Small intestine (tissue), 16 donors: ENCODE measurements at places on chromosomes 5 and 9.

DNA sequence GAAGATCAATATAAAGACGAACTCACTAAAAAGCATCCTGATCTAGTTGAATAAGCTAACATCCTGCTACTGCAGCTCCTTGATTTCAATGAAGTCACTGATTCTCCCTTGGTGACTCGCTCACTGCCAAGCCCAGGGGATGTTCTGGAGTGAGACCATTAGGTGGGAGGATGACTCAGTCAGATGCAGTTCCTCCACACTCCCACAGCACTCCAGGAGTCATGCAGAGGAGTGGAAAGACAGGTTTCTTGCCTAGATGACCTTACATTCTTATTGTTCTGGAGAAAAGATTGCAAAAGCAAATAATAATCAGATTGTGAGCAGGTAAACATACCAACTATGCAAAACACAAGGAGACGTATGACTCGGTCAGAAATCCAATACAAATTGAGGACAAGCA lies 15.3 kb downstream of the GCNT4 start:
- DNase-seq, result peak; percentile 57

- DNase-seq, result peak; percentile 69
These were observed 82.3 kb upstream of the AGXT2 start for GRCh38 chr5:35129921-35130485.

DNA sequence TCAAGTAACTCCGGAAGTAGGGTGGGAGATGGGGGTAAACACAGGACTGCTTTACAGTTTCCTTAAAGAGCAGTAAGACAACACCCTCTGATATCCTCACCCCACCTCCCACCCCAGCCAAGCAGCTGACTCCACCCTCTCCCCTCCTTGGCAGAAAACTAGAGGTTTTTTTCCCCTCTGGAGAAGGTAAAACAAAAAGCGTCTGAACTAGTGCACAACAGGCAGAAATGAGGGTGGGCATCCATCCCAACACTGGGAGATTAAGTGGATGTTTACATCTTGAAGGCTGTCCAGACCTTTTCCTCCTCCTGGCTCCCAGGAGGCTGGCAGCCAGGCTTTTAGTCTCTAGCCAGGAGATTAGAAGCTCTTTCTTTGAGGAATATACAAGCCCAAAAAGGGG lies 13.9 kb upstream of the CTNNAL1 start:
- no peak for DNase-seq

DNA sequence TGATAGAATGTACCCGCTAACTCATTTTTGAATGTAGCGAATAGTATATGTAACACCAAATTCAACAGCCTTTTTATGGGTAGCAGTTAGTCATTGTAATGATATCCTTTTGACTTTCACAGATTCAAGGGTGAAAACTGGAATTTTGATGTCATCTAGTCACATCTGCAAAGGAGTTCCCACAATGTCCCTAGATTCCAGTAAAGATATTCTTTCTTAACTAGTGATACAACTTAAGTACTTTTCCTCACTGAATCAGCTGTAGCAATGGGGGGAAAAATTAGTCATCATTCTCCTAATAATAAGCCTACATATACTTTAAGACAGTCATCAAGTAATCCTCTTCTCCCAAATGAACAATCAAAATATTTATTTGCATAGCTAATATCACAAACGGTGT lies 11.5 kb upstream of the SSBP2 start:
- DNase-seq, result no peak

DNA sequence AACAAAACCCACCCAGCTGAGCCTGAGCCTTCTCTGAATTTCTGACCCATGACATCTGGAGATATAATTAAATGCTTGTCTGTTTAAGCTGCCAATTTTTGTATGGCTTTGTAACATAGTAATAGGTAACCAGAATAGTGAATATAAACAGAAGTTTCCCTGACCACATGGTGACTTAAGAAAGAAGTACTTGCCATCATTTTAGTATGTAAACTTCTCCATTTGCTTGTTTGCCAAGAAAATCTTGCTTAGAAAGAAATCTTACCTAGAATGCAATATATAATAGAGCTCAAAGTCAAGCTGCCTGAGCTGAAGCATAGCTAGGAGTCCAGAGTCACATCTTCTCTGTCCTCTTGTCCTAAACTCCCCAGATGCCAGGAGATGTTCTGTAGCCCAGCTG lies 117.0 kb downstream of the PCSK1 start:
- peak; percentile 12 for DNase-seq

- no peak for DNase-seq
These were observed 124.5 kb downstream of the BARX1 start for GRCh38 chr9:93830606-93831005.

GRCh38 chr9:18433620-18434019 lies 40.3 kb upstream of the ADAMTSL1 start:
- DNase-seq, result no peak

- DNase-seq, result no peak
These were observed 101.4 kb downstream of the PPARGC1B start for GRCh38 chr5:149831492-149831891.

GRCh38 chr5:40779561-40779960 lies 18.6 kb downstream of the PRKAA1 start:
- no peak for DNase-seq

DNA sequence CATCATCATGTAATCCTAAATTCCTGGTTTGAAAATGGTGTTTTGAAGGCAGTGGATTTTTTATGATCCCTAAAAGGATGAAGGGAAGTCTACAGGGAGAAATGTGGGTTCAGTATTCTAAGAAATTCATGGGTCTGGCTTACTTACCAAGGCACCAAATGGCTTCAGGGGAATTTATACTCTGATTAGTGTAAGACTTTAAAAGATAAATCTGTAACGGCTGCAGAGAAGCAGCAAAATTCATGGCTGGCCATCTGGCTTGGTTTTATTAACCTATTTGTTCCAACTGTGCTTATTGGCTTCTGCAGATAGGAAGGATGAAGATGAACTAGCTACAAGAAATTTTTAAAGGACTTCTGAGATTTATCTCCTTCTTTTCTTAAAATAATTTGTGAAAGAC lies 222.8 kb downstream of the TENT4A start:
- no peak for DNase-seq

DNA sequence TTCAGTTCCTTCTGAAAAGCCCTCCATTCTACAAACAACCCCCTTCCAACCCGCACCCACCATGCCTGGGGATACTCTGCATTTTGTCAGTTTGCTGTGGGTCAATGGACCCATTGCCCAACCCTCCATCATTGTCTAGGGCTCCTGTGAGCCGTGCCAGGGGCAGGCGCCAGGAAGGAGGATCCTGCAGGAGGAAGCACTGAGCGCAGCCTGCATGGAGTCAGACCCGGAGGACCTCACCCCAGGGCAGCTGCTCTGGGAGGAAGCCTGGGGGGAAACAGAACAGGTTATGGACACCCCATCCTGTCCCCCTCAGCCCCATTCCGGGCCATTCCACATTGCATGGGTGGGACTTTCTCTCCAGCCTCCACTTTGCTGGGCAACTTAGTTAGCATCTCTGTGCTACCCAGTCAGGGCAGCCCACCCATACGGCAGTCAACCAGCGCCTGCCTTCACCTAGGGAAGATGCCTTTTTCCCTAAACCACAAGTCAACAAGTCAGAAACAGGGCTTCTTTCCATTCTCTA lies 48.6 kb upstream of the VDAC1 start:
- no peak for DNase-seq
